ENCODE measurements at places on chromosomes 7 and 10.

DNA sequence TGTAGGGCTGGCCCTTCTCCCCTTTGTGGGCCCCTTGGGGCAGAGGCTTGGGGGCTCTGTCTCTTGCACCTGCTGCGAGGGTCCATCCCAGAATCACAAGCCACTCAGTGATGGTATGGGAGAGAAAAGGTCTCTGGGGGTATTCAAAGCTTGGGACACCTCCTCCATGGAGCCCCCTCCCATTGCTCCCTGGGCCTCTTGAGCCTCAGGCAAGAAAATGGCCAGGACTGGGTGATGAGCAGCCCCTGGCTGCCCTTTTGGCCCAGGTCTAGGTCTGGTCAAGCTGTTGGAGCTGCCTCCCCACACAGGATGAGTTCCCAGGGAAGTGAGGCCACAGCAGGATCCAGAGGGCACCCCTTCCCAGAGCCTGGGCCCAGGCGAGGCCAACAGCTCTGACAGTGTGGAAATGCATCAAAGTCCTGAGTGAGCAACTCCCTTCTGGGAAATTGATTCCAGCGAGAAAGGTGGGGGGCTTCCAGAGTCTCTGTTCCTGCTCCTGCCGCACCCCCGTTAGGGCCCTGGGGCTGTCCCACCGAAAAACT, 3.4 kb upstream of the MYL7 start:
- no peak for DNase-seq

DNA sequence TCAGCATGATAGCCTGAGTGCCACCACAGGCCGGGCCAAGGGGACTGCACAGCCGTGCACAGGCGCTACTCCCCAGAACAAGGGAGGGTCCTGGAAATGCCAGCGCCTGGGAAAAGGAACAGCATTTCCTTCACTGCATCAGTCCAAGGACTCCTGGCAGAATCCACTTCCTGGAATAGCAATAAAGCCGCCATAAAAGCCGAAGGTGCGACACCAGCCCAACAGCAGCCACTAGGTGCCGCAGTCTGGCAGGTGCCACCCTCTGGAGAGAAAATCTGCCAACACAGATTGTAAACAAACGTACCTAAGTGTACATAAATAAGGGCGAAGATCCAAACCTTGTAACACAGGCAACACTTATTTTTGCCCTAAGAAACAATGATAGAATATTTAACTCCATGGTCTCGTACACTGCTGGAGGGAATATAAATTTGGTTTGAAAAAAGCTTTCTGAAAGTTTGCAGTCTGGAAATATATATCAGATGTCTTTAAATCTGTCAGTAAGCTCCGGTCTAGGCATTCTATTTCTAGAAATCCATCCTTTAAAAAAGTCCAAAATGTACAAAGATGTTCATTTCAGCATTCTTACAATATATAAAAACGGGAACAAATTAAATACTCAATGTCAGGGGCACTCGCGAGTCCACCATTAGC, 22.2 kb downstream of the VOPP1 start:
- DNase-seq, result no peak

DNA sequence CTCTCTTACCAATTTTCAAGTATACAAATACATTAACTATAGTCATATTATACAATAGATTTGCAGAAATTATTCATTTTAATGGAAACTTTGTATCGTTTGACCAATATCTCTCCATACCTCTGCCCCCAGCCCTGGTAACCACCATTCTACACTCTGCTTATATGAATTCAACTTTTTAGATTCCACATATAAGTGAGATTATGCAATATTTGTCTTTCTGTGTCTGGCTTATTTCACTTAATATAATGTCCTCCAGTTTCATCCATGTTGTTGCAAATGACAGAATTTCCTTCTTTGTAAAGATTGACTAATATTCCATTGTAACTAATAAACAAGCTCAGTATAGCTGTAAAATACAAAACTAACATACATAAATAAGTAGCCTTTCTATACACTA, 55.4 kb downstream of the A1CF start:
- DNase-seq, result no peak

- DNase-seq, result no peak
These were observed 62.0 kb upstream of the RNF32 start for GRCh38 chr7:156578578-156578940.

DNA sequence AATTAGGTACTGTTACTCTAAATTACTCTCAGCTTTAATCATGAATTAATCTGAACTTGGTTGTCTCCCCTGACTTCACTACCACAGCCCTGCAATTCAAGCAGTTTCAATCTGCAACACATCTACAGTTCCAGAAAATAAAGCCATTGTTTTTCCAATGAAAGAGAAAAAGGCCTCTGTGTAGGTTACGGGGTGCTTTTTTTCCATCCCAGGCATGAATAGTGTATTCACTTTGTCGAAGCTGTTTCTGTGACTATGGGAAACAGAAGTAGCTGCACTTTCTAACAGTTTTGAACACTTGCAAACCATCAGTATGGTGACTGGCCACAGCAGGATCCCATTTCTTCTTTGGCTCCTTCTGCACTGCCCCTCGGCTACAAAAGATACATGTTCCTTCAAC, 460.2 kb downstream of the GRM8 start:
- no peak for DNase-seq

GRCh38 chr10:90420637-90421318, 437.1 kb downstream of the HTR7 start:
- no peak for DNase-seq

- no peak for DNase-seq
These were observed 9.2 kb downstream of the OR2A5 start for GRCh38 chr7:144057954-144058353.

GRCh38 chr7:90859521-90859920, 263.4 kb downstream of the CDK14 start:
- DNase-seq, result no peak

DNA sequence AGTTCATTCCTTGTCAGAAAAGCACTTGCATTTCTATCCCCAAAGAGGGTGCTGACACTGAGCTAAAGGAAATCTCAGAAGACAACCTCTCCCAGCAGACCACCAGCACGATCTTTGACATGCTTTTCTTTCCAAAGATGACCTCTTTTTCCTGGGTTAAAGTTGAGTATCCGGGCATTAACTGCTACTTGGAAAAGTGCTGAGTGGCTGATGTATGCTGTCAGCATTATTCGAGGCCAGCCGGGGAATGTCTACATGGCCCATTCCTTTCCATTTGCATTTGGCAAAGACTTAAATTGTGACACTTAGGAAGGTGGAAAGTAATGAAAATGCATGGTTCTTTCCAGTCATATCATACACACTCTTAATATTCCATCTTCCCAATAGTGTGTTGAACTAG, 90.6 kb upstream of the SKAP2 start:
- DNase-seq, result no peak

- no peak for DNase-seq
These were observed 1.4 kb downstream of the MTURN start for GRCh38 chr7:30136117-30136731.

DNA sequence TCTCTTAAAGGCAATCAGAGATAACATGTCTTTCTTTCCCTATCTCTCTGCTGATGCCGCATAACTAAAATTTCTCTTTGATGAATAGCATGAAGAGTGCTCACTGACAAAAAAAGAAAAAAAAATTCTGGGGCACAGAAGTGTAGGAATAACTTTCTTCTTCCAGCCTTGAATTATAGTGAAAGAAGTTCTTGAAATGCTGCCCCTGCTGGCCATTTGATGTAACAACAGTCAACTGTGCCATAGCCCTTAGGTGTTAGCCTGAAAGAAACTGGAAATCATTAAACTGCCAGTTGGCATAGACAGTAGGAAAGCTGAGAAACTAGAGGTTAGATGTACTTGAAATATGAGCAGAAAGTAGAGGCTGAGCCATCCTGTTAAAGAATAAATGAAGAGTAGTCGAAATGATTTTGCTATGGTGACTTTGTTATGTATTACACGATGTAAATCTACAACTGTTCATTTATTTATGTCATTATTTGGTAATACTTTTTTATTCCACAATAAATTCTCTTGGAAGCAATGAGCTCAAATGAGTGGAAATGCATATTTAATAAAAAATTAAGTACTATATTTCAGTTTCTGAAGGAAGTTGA, 48.3 kb upstream of the FAM171A1 start:
- no peak for DNase-seq

DNA sequence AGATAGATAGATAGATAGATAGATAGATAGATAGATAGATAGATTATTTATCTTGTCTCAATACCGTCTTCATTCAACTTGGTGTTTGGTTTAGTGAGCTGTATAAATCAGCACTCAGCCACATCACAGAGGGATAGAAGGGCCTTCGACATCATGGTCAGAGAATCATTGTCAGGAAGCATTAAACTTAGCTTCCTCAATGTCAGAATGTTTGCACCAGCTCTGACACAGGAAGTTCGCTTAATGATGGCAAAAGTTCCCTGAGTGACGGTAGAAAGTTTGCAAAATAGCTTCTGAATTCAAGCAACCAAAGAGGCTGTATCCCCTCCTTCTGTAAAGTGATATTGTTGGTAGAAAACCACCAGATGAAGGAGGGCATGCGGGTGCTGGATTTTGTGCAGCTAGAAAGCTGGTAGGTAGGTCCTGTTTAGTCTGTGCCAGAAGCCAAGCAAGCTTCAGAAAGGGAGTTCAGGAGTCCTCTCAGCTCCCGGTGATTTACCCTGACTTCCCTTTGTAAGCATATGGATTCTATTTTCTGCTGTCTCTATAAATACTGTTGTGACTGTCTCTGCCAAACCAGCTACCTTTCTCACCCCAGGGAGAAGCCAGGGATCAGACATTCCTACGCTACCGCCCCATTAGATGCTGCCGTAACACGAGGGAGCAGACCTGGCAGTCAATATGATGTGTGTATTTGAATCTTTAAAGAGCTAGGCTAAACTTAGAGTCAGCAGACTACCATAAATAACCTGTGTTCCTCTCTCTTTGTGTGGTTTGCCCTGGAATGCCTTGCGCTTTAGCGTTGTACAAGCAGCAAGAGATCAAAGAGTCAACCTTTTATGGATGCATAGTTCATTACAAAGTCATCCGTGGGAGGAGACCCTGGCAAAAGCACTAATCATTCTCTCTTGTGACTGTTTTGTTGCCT, 200.5 kb upstream of the KIAA1217 start:
- DNase-seq, result no peak

DNA sequence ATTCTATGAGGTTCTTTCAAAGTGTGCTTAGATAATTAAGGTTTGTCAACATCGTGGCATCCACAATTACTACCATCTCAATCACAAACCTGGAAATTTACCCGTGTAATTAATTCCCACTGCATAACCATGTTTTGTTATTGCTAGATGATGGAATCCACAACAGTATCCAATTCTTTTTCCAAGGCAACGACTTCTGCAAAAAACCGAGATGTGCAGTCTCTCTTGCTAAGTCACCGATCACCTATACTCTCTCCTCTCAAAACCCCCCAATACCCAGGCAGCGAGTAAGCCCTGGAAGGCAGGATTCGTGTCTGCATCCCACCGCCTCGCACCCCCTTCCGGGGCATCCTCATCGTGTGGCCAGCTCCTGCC, 678 bp upstream of the EIF4H start:
- DNase-seq, result no peak

- DNase-seq, result no peak
These were observed 35.2 kb downstream of the SBDS start for GRCh38 chr7:66960192-66960591.

GRCh38 chr10:43396928-43397624, 11.9 kb downstream of the HNRNPF start:
- peak; percentile 90 for DNase-seq

DNA sequence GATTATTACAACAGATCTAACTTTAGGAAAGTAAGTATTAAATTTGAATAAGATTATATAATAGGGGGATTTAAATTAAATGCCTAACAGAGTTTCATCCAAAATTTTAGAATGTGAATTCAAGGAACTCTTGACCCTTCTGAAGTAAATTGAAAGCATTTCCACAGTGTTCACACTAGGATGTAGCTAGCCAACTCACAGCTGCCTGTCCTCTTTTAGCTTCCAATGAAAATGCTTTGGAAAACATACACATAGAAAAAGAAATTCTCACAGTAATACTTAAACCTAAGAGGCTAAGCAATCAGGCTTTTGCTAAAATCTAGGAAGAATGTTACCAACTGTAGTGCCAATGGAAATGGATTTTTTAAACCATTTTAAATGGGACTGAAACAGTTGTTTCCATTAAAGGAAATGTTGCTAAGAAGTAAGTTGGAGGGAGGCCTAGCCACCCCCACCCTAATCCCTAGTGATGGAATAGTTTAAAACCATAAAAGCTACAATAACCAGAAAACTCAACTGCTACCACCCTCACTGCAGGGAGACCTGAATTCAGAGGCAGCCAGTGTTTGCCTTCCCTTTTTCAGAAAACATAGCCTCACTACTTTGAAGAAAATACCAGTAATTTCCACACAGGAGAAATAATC, 58.3 kb downstream of the REEP3 start:
- no peak for DNase-seq

DNA sequence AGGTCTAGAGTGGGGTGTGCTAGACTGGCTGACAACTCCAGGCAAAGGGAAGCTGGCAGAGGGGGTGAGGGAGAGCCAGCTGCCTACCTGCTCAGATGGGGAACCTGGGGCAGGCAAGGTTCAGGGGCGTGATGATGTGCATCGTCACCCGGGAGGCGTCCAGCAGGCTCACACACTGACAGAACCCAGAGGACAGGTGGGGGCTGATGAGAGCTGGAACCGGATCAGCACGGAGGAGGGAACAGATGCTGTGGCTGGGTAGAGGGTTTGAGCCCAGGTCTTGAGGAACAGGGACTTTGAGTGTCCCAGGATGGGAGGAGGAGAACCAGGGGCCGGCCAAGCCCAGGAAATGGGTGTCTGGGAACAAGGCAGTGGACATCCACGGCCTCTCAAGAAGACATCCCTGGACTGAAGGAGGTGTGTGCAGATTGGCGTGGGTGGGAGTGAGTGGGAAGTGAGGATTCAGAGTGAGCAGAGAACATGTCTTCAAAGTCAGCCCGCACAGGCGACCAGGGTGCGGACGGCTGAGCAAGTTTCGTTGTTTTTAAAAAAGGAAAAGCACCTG, 3.9 kb downstream of the RASGEF1A start:
- DNase-seq, result no peak

GRCh38 chr10:44233561-44234482, 151.1 kb downstream of the CXCL12 start:
- no peak for DNase-seq

DNA sequence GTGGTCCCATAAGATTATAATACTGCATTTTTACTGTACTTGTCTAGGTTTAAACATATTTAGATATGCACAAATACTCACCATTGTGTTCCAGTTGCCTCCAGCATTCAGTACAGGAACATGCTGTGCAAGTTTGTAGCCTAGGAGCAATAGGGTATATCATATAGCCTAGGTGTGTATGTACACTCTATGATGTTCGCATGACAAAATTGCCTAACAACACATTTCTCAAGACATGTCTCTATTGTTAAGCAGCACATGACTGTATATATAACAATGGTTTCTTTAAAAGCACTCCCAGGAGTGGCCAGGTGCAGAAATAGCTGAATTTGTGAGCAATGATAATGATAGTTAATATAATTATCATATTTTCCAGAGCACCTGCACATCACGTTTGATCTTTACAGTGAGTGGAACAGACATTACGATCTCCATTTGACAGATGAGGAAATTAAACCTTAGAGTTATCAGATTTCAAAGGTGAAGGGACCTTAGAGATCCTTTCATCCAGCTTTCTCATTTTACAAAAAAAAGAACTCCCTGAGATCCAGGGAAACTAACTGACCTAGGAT, 99.2 kb upstream of the PDCD4 start:
- DNase-seq, result no peak

GRCh38 chr7:48458701-48459524, 287.7 kb downstream of the ABCA13 start:
- no peak for DNase-seq

- DNase-seq, result no peak
These were observed 4.4 kb downstream of the PTTG1IP2 start for GRCh38 chr7:90473814-90474213.

- DNase-seq, result no peak
These were observed 313.3 kb downstream of the TYW1 start for GRCh38 chr7:67309764-67310549.

- no peak for DNase-seq
These were observed 30.2 kb upstream of the AQP1 start for GRCh38 chr7:30881448-30881847.
